ENCODE measurements at places on chromosomes 13 and 19.

DNA sequence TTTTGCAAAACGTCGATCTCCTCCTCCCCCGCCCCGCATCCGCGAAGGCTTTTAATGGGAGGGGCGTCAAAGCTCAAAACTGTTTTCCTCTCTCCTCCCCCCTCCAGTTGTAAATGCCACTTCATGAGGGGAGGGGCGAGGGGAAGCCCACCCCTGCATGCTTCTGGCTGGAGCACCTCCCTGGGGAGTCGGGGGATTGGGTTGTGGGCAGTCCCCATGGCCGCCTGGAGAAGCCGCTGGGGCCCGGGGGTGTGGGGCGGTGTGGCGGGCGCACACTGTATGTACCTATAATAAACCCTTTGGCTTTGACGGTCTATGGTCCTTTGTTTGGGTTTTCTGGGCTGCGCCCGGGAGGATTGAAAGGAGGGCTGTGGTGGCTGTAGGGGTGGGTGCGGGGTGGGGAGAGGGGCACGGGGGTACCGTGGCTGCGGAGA is 505 bp upstream of the SHKBP1 start:
- DNase-seq: no peak

- no peak for DNase-seq
These were observed 101.8 kb upstream of the ZNF98 start for GRCh38 chr19:22523940-22524339.

GRCh38 chr19:33214596-33214995 is 11.1 kb downstream of the SLC7A10 start:
- DNase-seq: peak; percentile 32

DNA sequence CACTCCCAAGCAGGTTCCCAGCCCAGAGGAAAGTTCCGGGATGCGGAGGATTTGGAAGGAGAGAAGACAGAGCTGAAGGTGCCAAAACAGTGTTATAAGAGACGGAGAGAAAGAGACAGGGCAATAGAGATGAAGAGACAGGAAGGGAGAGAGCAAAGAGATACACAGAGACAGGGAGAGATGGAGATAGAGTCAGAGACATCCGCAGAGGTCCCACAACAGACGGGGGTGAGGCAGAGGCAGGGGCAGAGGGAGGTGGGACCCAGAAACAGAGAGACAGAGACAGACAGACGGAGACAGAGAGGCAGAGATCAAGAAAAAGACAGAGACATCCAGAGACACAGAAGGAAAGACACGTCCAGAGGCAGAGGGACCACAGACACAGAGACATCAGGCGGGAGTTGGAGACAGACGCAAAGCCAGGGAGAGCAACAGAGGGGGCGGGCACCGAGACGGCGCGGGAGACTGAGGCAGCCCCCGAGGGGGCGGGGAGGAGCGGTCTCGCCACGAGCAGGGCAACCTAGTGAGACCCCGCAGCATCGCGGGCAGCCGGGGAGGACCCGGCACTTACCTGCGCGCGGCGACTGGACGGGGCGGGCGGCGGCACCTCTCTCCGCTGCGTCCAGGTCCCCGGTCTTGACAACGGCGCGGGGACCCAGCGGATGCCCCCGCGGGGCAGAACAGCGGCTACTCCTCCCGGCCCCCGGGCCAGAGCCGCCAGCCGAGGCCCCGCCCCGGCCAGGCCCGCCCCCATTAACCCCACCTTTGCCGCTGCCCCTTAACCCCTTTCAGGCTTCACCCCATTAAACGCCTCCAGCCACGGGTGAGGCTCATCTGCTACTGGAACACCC is at the start of gene GPR4:
Gene GPR4, minus strand, starts transcription at position 689 of the 851 bp plus-strand sequence. CDS start 10,346 bp downstream, outside the sequence.
- DNase-seq: no peak

- no peak for DNase-seq
These were observed 56.9 kb upstream of the ZNF254 start for GRCh38 chr19:24029941-24030636.

DNA sequence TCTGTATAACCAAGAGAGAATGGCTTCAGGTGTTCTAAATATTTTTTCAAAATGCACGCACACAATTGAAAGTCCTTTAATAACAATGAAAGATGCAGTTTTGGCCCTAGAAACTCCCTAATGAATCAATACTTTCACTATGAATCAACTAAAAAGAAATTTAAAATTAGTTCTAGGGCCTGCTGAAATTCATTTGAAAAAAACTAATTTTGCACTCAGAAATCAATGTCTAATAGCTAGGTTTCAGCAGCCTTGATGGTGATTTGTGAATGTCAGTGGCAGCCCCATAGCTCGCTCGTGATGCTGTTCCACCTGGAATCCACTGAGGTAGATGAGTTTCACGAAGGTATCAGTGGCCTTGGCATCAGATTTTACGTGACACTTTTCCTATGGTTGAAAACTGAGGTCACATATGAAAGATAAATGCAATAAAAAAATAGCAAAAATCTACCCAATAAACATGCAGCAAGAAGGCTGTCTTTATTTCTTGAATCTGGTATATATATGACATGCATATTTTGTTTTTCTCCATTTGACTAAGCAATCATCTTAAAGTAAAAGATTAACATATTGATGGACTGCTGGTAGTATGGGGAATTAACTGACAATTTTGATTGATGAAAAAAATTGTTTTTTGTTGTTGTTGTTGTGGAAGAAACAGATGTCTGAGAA is 141.0 kb downstream of the AKAP11 start:
- DNase-seq: no peak

DNA sequence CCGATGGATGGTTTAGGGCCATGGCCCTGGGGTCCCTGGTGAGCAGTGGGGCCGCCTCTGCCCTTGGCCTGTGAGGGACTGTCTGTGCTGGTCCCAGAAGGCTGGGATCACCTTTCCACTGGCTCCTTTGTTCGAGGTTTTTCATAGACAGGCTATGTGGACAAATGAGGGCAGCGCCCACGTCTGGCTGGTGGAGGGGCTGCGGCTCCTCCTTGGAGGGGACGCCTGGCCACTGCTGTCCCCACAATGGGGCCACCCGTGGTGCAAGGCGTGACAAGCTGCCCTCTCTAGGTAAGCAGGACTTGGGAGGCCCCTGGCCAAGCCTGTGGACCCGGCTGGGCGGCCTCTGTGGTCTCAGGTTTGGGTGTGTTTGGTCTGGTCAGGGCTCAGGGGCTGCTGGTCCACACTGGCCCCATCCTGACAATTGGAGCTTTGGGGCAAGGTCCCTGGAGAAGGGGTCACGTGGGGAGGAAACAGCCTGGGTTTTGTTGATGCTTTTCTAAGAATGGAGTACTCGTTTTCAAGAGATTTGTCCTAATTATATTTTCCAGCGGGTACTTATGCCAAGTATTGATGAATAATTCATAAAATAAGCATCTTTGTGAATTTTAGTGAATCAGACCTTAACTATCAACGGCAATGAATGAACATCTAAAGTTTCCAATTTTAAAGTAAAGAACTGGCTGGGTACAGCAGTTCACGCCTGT is 33.3 kb downstream of the MCF2L start:
- DNase-seq: no peak

DNA sequence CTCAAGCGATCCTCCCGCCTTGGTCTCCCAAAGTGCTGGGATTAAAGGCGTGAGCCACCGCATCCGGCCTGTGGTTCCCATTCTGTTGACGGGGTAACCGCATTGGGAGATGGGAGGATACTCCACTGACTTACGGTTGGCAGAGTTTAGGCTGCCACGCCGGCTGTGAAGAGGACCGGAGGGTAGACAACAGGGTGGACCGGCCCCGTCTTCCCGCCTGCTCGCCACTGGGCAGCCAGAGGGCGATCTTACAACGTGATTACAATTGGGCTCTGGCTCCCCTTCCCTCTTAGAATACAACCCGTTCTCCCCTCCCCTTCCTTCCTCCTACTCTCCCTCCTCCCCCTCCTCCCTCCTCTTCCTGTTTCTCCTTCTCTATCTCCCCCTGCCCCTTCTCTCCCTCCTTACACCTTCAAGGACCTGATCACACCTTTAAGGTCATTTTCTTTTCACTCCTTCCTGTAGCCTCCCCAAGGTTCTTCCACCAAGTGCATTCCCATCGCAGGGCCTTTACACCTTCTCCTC is 957 bp upstream of the CCDC194 start:
- peak; percentile 82 for DNase-seq

DNA sequence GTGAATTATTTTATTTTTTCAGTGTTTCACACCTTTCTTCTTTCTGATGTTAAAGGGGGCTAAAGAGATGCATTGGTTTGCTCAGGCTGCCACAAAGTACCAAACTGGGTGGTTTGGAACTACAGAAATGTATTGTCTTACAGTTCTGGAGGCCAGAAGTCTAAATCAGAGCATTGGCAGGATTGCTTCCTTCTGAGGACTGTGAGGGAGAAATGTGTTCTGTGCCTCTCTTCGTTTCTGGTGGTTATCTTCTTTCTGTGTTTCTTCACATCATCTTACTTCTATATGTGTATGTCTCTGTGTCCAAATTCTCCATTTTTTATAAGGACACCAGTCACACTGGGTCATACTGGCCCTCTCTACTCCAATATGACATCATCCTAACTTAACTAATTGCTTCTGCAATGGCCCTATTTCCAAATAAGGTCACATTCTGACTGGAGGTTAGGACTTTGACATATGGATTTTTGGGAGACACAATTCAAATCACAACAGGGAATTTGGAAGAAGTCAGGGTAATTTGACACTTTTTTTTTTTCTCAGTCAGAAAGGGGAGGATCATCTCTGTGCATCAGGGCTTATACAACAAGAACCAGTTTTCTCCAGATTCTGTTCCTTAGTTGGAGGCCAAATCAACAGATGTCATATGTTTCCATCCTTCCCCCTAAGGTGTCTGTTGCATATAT is 188.2 kb downstream of the KCNRG start:
- DNase-seq: no peak

DNA sequence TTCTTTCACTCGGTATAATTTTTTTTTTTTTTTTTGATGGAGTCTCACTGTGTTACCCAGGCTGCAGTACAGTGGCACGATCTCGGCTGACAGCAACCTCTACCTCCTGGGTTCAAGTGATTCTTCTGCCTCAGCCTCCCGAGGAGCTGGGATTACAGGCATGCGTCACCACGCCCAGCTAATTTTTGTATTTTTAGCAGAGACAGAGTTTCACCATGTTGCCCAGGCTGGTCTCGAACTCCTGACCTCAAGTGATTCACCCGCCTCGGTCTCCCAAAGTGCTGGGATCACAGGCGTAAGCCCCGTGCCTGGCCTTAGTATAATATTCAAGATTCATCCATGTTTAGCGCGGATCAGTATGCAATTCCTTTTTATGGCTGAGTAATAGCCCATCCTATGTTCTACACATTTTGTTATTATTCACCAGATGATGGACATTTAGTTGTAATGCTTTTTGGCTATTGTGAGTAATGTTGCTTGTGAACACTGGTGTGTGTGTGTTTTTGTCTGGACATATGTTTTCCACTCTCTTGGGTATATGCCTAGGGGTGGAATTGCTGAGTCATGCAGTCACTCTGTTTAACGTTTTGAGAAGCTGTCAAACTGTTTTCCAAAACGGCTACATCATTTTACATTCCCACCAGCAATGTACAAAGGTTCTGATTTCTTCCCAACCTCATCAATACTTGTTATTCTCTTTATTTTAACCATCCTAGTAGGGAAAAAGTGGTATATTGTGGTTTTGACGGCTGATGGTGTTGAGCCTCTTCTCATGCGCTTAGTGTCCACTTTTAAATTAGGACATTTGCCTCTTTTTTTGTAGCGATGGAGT is 22.9 kb downstream of the PLEKHF1 start:
- DNase-seq: no peak

- no peak for DNase-seq
These were observed 20.8 kb downstream of the KLF2 start for GRCh38 chr19:16345457-16345856.

- no peak for DNase-seq
These were observed 1393.3 kb upstream of the ATXN8OS start for GRCh38 chr13:68714292-68714691.

- DNase-seq: no peak
These were observed 216.3 kb upstream of the KLHL1 start for GRCh38 chr13:70324519-70324918.

- peak; percentile 54 for DNase-seq
These were observed 9.9 kb downstream of the RANBP3 start for GRCh38 chr19:5967994-5968430.

DNA sequence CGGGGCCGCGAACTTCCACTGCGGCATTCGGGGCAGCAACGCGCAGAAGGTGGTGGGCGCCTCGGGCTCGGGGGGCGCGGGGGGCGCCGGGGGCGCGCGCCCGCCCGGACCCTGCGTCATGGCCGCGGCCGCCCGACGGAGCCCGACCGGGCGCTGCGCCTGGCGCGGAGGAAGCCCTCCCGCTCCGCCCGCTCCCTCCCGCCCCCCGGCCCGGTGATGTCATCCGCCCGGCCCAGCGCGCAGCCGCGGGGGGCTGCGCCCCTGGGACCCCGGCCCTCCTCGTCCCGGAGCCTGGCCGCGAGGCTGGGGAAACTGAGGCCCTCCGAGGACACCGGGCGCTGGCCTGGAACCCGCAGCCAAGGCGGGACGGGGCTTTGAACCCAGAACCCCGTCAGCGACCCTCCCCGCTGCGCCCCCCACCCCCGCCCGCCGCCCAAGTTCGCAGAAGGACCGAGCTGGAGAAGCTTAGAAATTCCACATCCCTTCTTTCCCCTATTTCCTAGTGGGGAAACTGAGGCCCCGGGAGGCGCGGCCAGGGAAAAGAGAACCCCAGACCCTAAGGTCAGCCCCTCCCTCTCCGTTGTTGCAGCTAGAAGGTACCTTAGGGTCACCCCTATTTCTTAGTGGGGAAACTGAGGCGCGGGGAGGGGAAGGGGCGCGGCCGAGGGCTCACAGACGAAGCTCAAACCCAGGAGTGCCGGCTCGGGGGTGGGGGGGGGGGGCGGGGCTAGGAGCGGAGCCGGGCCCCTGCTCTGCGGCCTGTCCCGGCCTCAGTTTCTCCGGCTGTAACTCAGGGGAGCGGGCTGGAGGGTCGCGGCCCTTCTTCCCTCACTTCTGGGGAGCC is at the start of gene SHC2:
Gene SHC2, minus strand, starts transcription at position 157 of the 844 bp plus-strand sequence. Its CDS starts 37 bp downstream, at position 120.
- no peak for DNase-seq

DNA sequence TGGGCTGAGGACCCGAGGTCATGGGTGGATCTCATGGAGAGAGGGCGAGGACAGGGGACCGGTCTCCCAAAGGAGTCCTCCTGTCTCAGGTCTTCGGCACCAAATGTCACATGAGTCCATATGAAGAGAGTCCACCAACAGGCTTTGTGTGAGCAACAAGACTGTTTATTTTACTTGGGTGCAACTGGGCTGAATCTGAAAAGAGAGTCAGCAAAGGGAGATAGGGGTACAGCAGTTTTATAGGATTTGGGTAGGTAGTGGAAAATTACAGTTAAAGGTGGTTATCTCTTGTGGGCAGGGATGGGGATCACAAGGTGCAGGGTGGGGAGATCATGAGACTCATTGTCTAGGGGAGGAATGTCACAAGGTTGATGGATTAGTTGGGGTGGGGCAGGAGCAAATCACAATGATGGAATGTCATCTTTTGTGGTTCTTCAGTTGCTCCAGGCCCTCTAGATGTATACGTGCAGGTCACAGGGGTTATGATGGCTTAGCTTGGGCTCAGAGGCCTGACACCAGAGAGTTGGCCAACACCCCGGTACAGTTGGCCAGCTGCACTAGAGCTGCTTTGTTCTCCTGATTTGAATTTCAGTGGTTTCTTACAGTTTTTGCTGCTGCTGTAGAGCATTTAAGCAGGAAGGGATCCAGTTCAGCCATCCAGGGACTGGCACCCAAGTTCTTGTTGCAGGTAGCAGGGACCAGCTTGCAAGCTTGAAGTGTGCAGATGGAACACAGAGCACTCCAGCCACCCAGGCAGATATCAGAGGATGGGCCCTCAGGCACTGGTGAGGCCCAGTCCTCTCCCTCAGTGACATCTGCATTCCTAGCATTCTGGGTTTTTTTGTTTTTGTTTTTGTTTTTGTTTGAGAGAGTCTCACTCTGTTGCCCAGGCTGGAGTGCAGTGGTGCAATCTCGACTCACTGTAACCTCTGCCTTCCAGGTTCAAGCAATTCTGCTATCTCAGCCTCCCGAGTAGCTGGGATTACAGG is 26.4 kb upstream of the IGFL1 start:
- no peak for DNase-seq

GRCh38 chr13:40061466-40062450 is 406.3 kb downstream of the COG6 start:
- no peak for DNase-seq
